Mesothelial cell of epicardium (in vitro differentiated cells): ENCODE measurements at places on chromosomes 1 and 21. TPM values are rescaled to one million over a fixed set of nuclear protein-coding genes. Genes with fewer than 3 reads are reported as not detected.

The AGO3 gene
- total RNA-seq: 48.3 to 52.2 TPM (median 51.7 TPM) in 3 replicates

The PLEKHG5 gene
- total RNA-seq: 49.3 to 51.2 TPM (median 50.7 TPM) in 3 replicates

The TIPRL gene
- 26.9 to 28.9 TPM (median 28.2 TPM) in 3 replicates for total RNA-seq

The CFAP107 gene
- total RNA-seq: not detected in 3 replicates

The ARV1 gene
- total RNA-seq: 10.2 to 11.0 TPM (median 10.6 TPM) in 3 replicates

GRCh38 chr1:61620536-61620935, 104.4 kb downstream of the TM2D1 start:
- no peak for DNase-seq

DNA sequence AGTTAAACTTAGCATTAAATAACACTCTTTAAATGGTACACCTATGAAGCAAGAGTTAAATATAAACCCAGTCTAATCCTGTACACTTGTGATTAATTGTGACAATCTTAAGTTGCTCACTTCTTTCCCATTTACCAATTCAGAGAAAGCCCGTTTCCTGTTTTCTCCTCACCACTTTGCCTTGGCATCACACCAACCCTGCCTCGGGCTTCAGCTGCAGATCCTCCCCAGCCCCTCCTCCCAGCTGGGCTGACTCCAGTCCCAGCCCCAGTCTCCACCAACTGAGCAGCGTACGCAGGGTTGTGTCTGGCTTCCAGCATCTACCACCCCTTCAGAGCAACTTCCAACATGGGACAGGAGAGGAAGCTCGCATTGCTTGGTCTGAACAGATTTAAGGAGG, 4.1 kb downstream of the PYCR2 start:
- DNase-seq: no peak

DNA sequence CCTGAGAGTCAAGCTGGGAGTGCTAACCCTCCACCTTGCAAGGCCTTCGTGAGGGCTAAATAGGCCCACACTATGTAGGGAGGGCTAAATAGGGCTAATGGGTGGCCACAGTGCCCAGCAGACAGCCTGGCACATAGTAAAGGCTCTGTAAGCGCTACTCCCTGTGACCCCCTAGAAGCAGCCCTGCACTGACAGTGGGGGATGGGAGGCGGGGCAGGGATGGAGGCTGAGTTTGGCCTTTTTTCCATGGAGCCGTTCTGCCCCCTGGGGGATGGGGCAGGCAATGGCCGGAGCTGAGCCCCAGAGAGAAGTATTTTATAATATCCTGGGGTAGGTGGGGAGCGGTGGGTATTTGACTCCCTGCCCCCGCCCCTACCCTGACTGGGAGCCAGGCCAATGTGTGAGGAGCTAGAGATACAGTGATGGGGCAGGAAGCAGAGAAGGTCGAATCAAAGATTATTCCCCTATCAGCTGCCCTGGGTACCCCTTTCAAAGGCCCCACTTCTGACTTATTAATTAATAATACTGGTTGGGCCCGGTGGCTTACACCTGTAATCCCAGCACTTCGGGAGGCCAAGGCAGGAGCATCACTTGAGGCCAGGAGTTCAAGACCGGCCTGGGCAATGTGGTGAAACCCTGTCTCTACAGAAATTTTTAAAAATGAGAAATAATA, 42.3 kb downstream of the LACTBL1 start:
- DNase-seq: no peak

DNA sequence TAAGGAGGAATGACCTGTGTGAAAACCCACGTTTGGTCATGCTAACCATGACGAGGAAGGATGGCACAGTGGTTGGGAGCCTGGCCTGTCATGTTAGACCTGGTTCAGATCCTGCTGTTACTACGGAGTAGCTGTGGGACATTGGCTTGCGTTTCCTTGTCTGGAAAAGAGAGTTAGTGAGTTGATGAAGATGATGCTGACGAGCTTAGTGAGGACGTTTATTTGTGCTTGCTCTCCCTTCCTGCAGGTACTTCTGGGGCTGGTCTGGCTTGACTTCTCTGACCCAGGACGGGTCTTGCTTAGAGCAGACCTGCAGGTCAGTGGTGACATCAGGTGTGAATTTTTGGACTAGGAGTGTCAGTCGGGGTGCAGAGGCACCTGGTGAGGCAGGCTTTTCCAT, 14.7 kb downstream of the GALNT2 start:
- DNase-seq: peak; percentile 2

DNA sequence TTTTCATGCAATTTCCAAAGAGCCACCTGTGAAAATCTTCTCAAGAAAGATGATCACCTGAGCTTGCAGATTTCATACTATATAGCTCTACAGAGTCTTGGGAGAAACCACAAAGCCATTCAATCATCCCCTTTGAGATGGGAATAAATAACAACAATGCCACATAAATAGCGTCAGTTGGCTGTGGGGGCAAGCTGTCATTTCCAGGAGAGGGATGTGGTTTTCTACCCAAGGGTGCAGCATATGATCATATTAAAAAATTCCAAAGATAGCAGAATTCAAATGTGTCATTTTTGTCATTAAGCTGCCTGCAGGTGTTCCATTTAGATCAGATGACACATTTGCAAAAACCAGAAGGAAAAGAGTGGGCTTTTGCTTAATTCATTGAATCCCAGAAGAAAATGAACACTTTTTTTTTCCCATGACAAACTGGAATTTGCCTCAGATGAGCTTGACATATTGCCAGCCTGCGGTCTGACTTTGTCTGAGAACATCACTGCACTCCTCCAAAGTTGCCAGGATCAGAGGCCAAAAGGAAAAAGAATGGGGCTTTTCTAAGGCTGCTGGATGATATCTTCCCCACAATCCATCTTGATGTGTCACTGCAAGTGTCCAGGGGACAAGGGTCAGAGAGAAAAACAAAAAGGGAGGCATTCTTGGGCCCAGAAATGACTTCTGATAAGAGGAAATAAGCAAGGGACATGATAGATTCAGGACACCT, 314.1 kb upstream of the USP25 start:
- DNase-seq: no peak
